Mesothelial cell of epicardium (in vitro differentiated cells): ENCODE measurements at places on chromosomes 3 and 15.
A peak's percentile ranks its signal among the peaks of the same experiment; 100 is the strongest.

GRCh38 chr3:9903238-9903624 lies 583 bp downstream of the IL17RE start:
- no peaks in the 10 kb centered on the region for H3K27me3 ChIP-seq
- peaks cover 37% of the 10 kb centered on the region for H3K4me1 ChIP-seq
- peaks cover 2% of the 10 kb centered on the region for H3K36me3 ChIP-seq
- peak overlapping the region; percentile 90 for H3K27ac ChIP-seq
- no peak for DNase-seq

GRCh38 chr3:9231471-9231870 lies 18.0 kb downstream of the SRGAP3 start:
- H3K27ac ChIP-seq, result peak overlapping the region; percentile 60
- no peak overlapping the region for H3K4me3 ChIP-seq
- H3K4me1 ChIP-seq, result peaks cover 53% of the 10 kb centered on the region
- DNase-seq, result no peak
- no peaks in the 10 kb centered on the region for H3K27me3 ChIP-seq

DNA sequence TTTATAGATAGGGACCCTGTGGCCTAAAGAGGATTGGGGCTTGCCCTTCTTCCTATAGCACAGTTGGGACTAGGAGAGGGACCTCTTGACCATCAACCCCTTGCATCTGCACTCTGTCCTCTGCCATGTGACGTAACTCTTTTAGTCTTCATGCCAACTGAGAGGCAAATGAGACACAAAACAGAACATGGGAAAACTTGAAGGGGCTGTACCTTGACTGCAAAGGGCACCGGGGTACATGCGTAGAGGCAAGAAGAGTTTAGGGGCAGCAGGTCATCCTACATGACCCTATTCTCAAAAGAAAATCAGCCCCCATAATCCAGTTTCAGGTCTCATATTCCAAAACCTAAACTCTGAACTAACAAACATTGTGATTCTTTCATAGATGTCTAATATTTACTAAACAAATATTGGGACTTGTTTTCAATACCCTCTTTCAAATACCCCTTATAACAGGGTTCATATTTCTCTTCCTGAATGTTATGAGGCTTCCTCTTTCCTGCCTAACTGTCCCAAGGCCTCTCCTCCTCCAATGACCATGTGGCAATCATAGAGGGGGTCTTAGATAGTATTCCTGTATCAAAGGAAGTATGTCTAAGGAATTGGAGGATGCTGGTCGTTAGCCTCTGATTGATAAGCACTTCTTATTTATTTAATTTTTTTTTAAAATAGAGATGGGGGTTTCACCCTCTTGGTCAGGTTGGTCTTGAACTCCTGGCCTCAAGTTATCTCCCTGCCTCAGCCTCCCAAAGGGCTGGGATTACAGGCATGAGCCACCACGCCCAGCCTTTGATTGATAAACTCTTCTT lies 20.6 kb downstream of the ACKR2 start:
- no peak overlapping the region for H3K27ac ChIP-seq
- H3K4me3 ChIP-seq, result no peak overlapping the region
- peaks cover 31% of the 10 kb centered on the region for H3K4me1 ChIP-seq
- H3K27me3 ChIP-seq, result no peaks in the 10 kb centered on the region

DNA sequence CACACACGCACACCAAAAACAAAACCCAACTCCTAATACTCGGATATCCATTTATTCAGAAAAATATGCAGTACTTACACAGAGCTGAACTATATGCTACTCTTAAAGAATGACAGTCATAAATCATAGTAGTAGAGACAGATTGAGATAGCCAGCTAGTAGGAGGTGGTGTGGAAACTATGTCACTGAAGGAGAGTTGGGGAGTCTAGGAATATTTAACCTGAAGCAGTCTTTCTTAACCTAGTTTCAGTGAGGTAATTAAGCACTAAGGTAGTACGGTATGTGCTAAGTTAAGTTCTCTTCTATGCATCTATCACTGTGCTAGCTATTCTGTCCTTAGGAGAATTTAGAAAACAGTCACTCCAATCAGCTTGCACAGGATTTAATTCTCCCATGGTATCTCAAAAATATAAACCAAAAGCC lies 54.2 kb downstream of the ANKRD28 start:
- H3K4me1 ChIP-seq, result no peaks in the 10 kb centered on the region
- no peak overlapping the region for H3K4me3 ChIP-seq
- no peak overlapping the region for H3K27ac ChIP-seq
- no peak for DNase-seq
- no peaks in the 10 kb centered on the region for H3K27me3 ChIP-seq
- H3K36me3 ChIP-seq, result peaks cover 75% of the 10 kb centered on the region

DNA sequence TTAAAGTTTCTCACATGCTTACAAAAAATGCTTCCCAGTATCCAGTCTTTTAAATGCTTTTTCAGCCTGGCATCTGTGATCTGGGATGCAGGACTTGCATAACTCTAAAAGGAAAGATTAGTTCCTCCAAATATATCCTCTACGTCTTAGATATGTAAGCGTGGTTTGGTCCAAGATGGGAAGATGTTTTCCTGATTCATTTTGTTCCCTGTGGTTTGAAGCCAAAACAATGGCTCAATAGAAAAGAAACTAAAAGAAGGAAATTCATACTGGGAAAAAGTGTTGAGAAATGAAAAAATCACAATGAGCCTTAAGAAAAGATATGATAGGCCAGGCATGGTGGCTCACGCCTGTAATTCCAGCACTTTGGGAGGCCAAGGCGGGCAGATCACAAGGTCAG lies 1002.8 kb downstream of the NAALADL2 start:
- no peaks in the 10 kb centered on the region for H3K36me3 ChIP-seq
- no peak overlapping the region for H3K27ac ChIP-seq
- no peak overlapping the region for H3K4me3 ChIP-seq

GRCh38 chr3:149368201-149368673 lies 9.2 kb downstream of the TM4SF1 start:
- no peak for DNase-seq
- no peaks in the 10 kb centered on the region for H3K27me3 ChIP-seq
- no peak overlapping the region for H3K27ac ChIP-seq
- H3K36me3 ChIP-seq, result peaks cover 2% of the 10 kb centered on the region

DNA sequence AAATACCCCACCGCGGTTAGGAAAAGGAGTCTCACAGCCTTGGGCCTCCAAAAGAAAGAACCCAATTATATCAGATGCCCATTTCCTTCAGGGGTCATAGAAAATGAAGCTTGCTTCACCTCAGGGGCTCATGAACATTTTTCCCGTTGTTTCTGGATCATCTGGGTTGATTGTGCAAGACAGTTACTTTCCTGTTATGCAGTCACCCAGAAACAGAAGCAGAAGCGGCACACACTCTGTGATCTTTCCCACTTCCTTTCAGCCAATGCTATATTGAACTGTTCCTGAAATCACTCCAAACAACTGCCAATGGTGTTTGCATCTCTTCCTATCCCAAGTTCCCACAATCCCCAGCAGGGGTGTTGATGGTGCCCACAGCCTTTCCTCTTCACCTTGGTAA lies 295.6 kb upstream of the RASGRP1 start:
- no peak for DNase-seq
- peaks cover 4% of the 10 kb centered on the region for H3K27me3 ChIP-seq
- no peak overlapping the region for H3K4me3 ChIP-seq
- H3K36me3 ChIP-seq, result no peaks in the 10 kb centered on the region
- no peak overlapping the region for H3K27ac ChIP-seq
- H3K4me1 ChIP-seq, result peaks cover 7% of the 10 kb centered on the region
